ENCODE measurements at places on chromosomes 12 and 14.

DNA sequence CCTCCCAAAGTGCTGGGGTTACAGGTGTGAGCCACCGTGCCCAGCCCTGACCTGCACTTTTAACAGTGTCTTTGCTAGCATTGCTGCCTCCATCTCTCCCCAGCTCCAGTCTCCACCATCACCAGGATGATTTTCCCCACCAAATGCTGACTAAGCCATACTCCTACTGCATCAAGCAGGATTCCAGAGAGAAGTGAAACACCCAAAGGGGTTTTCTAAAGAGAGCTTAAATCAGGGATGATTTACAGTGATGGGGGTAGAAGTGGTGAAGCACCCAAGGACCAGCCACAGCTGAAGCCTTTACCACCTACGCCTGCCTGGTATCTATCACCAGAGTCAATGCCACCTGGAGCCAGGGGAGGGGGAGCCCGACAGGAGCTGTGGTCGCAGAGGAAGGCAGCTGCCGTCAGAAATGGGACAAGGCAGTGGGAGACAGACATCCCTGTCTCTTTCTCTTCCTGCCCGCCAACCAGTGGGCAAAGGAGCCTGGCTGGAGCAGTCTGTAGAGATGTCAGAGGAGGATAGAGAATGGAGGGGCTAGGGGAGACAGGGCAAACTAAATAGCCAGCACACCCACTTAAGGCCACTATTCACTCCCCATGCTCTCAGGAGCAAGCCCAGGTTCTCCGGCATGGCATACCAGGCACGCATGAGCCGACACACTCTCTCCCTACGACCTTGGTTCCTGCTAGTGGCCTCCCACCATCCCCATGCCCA is 22.4 kb upstream of the CD9 start:
- H3K4me3 ChIP-seq = no peak overlapping the region
- H3K4me1 ChIP-seq = no peaks in the 10 kb centered on the region
- peaks cover 26% of the 10 kb centered on the region for H3K27me3 ChIP-seq
- H3K27ac ChIP-seq = no peak overlapping the region

DNA sequence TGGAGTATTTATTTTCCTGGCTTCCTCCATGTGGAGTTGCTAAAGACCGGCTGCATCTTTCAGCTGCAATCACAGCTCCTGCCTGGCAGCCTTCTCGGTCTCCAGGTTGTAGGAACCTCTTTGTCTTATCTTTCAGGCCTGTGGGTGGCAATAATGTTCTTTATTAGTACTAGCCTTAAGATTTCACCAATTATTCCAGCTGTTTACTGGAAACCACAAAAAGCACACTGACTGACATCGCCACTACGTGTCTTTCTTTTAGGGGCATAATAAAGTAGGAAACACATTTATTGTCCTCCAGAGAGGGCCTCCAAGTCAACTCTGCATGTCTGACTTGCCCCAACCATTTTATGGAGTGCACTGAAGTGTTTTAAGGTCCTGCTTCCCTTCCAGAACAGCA is 1116.5 kb upstream of the TMEM132C start:
- no peak overlapping the region for H3K27ac ChIP-seq
- H3K27me3 ChIP-seq = no peaks in the 10 kb centered on the region
- no peak overlapping the region for H3K4me3 ChIP-seq

- no peaks in the 10 kb centered on the region for H3K4me1 ChIP-seq
- DNase-seq = no peak
- no peak overlapping the region for H3K27ac ChIP-seq
- no peak overlapping the region for H3K4me3 ChIP-seq
- H3K36me3 ChIP-seq = no peaks in the 10 kb centered on the region
Observed at GRCh38 chr12:97716356-97716755, 253.8 kb downstream of the RMST start.

- DNase-seq = no peak
- H3K27ac ChIP-seq = no peak overlapping the region
- H3K4me1 ChIP-seq = no peaks in the 10 kb centered on the region
- H3K27me3 ChIP-seq = no peaks in the 10 kb centered on the region
- no peaks in the 10 kb centered on the region for H3K36me3 ChIP-seq
- H3K4me3 ChIP-seq = no peak overlapping the region
Observed at GRCh38 chr12:20475542-20475941, 107.2 kb downstream of the PDE3A start.

- no peak overlapping the region for H3K4me3 ChIP-seq
- H3K27ac ChIP-seq = no peak overlapping the region
- H3K36me3 ChIP-seq = peaks cover 23% of the 10 kb centered on the region
- no peak for DNase-seq
Observed at GRCh38 chr14:77524536-77524935, 25.9 kb upstream of the ISM2 start.

- DNase-seq = no peak
- no peaks in the 10 kb centered on the region for H3K27me3 ChIP-seq
Observed at GRCh38 chr12:99960311-99960710, 24.4 kb downstream of the ANKS1B start.

- DNase-seq = no peak
- H3K4me1 ChIP-seq = peaks cover 6% of the 10 kb centered on the region
- H3K27ac ChIP-seq = no peak overlapping the region
- H3K4me3 ChIP-seq = no peak overlapping the region
- peaks cover 1% of the 10 kb centered on the region for H3K36me3 ChIP-seq
- H3K27me3 ChIP-seq = no peaks in the 10 kb centered on the region
Observed at GRCh38 chr12:54940727-54941315, 43.7 kb downstream of the TESPA1 start.

- no peak for DNase-seq
- no peak overlapping the region for H3K27ac ChIP-seq
- H3K4me3 ChIP-seq = no peak overlapping the region
- H3K36me3 ChIP-seq = no peaks in the 10 kb centered on the region
- H3K4me1 ChIP-seq = peaks cover 6% of the 10 kb centered on the region
Observed at GRCh38 chr14:61250063-61250462, 31.1 kb downstream of the TMEM30B start.

GRCh38 chr12:94806617-94807016 is 156.3 kb upstream of the TMCC3 start:
- no peak overlapping the region for H3K4me3 ChIP-seq
- DNase-seq = no peak
- H3K27me3 ChIP-seq = peaks cover 19% of the 10 kb centered on the region
- no peak overlapping the region for H3K27ac ChIP-seq

DNA sequence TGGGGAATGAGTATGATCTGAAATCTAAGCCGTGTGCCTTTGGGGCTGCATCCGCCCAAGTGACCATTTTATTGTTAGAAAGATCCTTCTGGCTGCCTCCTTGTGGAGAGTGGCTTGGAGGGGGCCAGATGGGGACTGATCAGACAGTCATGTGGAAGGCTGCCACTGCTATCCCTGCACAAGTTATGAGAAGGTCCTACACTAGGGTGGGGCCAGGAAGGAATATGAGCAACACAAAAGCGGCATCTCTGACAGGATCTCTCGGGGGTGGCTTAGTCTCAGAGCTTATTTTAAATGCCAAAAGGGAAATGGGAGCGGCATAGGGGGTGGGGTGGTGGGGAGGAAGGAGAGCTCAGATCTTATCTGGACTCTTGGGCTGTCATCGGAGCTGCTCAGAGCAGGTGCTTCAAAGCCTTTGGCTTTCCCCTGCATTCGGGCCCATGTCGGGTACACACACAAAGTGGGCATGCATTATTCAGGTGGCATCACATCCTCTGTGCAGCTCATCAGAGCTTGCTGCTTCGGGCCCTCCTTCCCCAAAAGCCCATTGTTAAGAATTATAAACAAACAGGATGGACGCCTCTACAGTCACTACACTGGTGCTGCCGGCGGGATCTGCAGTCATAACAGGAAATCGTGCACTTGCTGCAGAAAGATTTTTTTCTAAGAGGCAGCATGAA is 805.4 kb downstream of the VRK1 start:
- H3K36me3 ChIP-seq = no peaks in the 10 kb centered on the region
- DNase-seq = peak; percentile 46

GRCh38 chr14:94129111-94129757 is at the start of gene IFI27L2:
Gene IFI27L2 (minus strand): TSS chr14:94129604. CDS start chr14:94129564, 40 bp downstream.
- H3K36me3 ChIP-seq = peaks cover 4% of the 10 kb centered on the region
- peak within 1 kb of the TSS; percentile 89 for H3K27ac ChIP-seq
- no peaks in the 10 kb centered on the region for H3K27me3 ChIP-seq
- H3K4me1 ChIP-seq = peaks cover 21% of the 10 kb centered on the region
- H3K4me3 ChIP-seq = peak within 1 kb of the TSS; percentile 89

- no peak overlapping the region for H3K4me3 ChIP-seq
- H3K36me3 ChIP-seq = no peaks in the 10 kb centered on the region
- H3K4me1 ChIP-seq = no peaks in the 10 kb centered on the region
- H3K27me3 ChIP-seq = peaks cover 30% of the 10 kb centered on the region
- DNase-seq = no peak
Observed at GRCh38 chr12:103745962-103746361, 95.1 kb downstream of the NT5DC3 start.

DNA sequence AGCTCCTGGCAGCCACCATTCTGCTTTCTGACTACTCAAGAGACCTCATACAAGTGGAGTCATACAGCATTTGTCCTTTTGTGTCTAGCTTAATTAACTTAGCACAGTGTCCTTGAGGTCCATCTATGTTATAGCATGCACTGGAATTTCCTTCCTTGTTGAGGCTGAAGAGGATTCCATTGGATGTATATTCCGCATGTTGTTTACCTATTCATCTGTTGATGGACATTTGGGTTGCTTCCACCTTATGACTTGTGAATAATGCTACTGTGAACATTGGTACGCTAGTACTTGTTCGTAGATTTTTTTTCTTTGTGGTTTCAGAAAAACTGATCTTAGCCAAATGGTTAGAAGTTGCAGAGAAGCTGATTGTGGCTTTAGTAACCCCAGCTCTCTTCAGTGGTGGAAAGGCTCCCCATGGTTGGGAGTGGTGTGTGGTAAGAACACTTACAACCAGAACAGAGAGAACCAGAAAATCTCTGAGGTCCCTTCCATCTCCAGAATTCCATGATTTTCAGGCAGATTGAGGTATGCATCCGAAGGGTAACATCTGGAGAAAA is 118.4 kb downstream of the SAMD4A start:
- peaks cover 91% of the 10 kb centered on the region for H3K27me3 ChIP-seq
- H3K27ac ChIP-seq = no peak overlapping the region
- H3K4me3 ChIP-seq = no peak overlapping the region
- no peak for DNase-seq
- peaks cover 1% of the 10 kb centered on the region for H3K36me3 ChIP-seq
- peaks cover 13% of the 10 kb centered on the region for H3K4me1 ChIP-seq

DNA sequence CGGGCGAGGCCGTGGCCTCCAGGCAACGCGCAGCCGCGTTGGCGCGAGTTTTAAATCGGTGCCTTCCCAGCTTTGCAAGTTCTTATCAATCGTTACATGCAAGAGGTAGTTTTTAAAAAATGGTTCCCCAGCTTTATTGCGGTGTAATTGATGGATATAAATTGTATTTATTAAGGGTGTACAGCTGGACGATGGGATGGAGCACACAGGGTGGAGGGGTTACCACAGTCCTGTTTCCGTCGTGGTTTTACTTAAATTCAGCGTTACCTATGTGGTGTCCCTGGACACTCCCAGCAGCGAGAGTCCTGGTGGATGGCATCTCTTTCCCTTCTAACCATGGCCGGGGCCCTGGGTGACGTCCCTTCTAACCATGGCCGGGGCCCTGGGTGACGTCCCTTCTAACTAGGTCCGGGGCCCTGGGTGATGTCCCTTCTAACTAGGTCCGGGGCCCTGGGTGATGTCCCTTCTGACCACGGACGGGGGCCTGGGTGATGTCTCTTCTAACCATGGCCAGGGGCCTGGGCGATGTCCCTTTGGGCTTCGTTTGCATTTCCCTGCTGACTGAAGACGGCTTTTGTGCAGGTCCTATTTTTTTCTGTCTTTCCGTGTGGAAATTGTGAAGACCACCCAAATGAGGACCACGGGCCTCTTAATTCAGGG is 97.9 kb downstream of the TNFAIP2 start:
- no peak for DNase-seq
- H3K4me3 ChIP-seq = no peak overlapping the region
- H3K27me3 ChIP-seq = peaks cover 70% of the 10 kb centered on the region
- no peak overlapping the region for H3K27ac ChIP-seq
- no peaks in the 10 kb centered on the region for H3K4me1 ChIP-seq
- no peaks in the 10 kb centered on the region for H3K36me3 ChIP-seq

DNA sequence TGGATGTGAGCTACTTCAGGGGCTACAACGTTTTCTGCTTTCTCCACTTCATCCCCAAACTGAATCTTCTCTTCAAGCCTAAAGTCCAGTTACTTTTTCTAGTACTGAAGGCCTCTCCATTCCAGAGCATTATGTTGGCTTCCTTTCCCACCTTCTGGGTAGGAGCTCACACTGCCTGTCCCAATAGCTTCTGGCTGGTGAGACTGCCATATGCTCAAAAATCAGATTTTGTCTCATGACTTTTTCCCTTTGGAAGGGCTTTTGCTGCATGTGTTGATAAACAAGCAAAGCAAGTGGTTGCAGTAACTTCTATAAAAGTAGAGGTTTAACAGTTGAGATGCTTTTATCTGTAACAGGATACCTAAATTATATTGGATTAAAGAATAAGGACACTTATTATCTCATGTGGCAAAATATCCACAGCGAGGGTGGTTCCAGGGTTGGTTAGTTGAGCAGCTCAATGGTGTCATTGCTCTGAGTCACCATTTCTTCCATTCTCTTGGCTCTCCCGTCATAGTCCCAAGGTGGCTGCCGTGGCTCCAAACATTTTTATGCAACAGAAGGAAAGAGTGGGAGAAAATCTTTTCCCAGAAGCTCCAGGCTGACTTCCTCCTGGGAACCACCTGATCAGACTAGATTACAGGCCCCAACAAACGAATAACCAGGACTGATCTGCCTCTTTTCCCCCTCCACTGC is 15.1 kb upstream of the PPFIBP1 start:
- no peak for DNase-seq
- H3K4me1 ChIP-seq = no peaks in the 10 kb centered on the region
- no peak overlapping the region for H3K27ac ChIP-seq
- no peaks in the 10 kb centered on the region for H3K36me3 ChIP-seq
- peaks cover 49% of the 10 kb centered on the region for H3K27me3 ChIP-seq

DNA sequence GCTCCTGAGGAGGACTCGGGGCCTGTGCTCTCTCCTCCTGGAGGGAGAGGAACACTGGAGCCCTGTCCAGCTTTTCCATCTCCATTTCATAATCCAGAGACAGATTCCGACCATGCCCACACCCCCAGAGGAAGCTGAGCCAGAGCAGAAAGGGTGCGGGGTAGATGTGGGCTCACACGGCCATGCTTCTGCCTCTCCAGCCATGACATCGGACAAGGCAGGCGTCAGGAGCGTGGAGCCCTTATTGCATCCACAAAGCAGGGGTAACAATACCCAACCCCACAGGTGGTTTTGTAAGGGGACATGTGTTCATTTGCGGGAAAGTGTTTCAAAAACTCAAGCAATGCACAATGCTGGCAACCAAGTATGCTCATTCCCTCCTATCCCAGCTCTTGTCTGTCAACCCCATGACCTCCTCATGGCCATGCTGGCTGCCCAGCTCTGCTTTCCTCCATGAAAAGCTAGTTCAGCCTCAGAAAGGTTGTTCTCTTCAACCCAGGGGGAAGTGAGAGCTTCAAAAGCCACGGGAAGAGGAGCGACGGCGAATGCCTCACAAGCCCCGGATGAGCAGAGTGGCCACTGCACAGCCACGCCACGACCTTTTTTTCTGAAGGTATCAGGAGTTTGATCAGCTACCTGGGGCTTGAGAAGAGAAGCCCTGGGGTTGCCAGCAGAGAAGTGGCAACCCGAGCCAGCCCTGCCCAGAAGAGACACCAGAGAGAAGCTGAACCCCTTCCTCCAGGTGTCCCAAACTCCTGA is 161.7 kb downstream of the DPF3 start:
- no peaks in the 10 kb centered on the region for H3K36me3 ChIP-seq
- no peak overlapping the region for H3K4me3 ChIP-seq
- no peaks in the 10 kb centered on the region for H3K4me1 ChIP-seq
- H3K27ac ChIP-seq = no peak overlapping the region
- H3K27me3 ChIP-seq = peaks cover 28% of the 10 kb centered on the region
- no peak for DNase-seq

- H3K36me3 ChIP-seq = peaks cover 2% of the 10 kb centered on the region
- no peaks in the 10 kb centered on the region for H3K4me1 ChIP-seq
- H3K27me3 ChIP-seq = no peaks in the 10 kb centered on the region
- no peak for DNase-seq
- H3K27ac ChIP-seq = no peak overlapping the region
Observed at GRCh38 chr14:82080370-82080769, 546.7 kb upstream of the SEL1L start.
